ENCODE measurements at places on chromosomes 6 and 20.

- no peaks in the 10 kb centered on the region for H3K4me1 ChIP-seq
- no peak overlapping the region for H3K27ac ChIP-seq
- no peak for DNase-seq
Measured at GRCh38 chr20:47265214-47265613, 91.3 kb downstream of the ZMYND8 start.

- H3K4me1 ChIP-seq = peaks cover 21% of the 10 kb centered on the region
- no peak for DNase-seq
- peaks cover 3% of the 10 kb centered on the region for H3K36me3 ChIP-seq
- no peak overlapping the region for H3K27ac ChIP-seq
- H3K4me3 ChIP-seq = peak overlapping the region; percentile 34
Measured at GRCh38 chr20:46343348-46343974, 35.2 kb upstream of the CDH22 start.

DNA sequence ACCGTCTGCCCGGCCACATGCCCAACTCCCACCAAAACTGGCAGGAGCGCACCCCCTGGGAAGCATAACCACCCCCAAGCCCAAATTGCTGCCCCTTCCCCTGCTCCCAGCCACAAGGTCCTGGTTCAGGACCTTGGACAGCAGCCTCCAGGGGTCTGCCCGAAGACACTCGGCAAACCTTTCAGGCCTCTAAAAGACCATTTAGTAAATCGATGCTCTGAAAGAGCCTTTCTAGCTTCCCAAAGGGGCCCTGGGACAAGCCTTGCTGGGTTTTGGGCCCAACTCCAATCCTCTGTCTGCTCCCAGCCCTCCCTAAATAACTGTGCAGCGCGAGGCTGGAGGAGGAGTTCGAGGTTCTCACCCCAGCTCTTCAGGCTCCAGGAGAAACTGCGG lies 30.5 kb downstream of the GRM4 start:
- DNase-seq = no peak
- no peaks in the 10 kb centered on the region for H3K36me3 ChIP-seq
- no peaks in the 10 kb centered on the region for H3K4me1 ChIP-seq
- H3K27me3 ChIP-seq = peaks cover 8% of the 10 kb centered on the region
- no peak overlapping the region for H3K4me3 ChIP-seq
- no peak overlapping the region for H3K27ac ChIP-seq

DNA sequence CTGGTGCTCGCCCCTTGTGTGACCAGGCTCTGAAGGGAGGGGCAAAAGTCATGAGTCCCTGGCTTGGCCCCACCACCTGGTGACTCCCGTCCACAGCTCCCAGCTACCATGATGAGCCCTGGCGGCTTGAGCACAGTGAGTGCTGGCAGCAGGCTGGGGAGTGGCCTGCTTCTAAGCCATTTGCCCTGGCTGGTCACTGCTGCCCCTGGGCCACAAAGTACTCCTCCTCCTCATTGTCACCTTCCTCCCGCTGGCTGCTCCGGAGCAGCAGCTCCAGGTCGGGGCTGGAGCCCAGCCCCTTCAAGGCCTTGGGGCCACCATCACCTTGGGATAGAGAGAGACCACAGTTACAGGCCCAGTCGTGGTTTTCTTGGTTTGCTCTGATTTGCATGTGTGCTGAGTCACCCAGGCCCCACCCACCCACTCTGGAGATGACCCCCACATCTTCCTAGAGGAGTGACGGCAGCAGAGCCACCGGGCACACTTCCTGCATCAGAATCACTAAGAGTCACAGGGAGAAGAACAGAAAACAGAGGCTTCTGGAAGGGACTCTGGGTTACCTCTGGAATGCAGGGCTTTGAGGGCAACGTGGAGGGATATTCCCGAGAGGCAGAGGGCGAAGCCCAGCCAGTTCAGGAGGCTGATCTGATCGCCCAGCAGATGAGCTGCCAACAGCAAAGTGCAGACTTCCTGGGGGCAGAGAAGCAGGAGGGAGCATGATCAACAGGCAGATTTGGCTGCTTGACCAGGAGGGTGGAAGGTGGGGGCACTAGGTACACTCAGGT lies 42.1 kb upstream of the CDH22 start:
- H3K4me3 ChIP-seq = no peak overlapping the region
- H3K27ac ChIP-seq = no peak overlapping the region
- H3K36me3 ChIP-seq = peaks cover 46% of the 10 kb centered on the region

GRCh38 chr6:71651636-71652035 lies 234.7 kb upstream of the RIMS1 start:
- no peak overlapping the region for H3K27ac ChIP-seq
- H3K4me3 ChIP-seq = no peak overlapping the region
- no peaks in the 10 kb centered on the region for H3K4me1 ChIP-seq
- no peaks in the 10 kb centered on the region for H3K36me3 ChIP-seq

DNA sequence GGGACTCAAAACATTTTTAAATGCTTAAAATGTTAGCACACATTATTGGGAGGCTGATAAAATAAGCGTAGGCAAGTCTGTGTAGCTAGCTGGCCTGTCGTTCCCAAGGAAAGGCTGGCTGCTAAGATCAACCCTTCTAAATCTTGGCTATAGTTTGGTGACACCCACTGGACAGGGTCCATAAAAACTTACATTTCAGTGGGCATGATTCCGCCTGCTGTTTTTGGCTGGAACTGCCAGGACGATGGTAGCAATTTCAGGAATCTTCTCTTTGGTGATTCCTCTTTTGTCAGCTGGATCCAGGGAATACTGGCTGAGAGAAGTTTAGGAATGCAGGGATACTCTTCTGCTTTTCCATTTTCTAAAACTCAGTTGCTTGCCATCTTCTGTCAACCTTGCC lies 162.2 kb downstream of the NKAIN2 start:
- no peak overlapping the region for H3K4me3 ChIP-seq
- H3K36me3 ChIP-seq = no peaks in the 10 kb centered on the region
- no peaks in the 10 kb centered on the region for H3K27me3 ChIP-seq
- H3K27ac ChIP-seq = no peak overlapping the region
- no peaks in the 10 kb centered on the region for H3K4me1 ChIP-seq

- H3K27ac ChIP-seq = no peak overlapping the region
- DNase-seq = no peak
- no peaks in the 10 kb centered on the region for H3K36me3 ChIP-seq
- H3K4me3 ChIP-seq = no peak overlapping the region
Measured at GRCh38 chr6:63558278-63558677, 14.0 kb upstream of the LOC128125822 start.

DNA sequence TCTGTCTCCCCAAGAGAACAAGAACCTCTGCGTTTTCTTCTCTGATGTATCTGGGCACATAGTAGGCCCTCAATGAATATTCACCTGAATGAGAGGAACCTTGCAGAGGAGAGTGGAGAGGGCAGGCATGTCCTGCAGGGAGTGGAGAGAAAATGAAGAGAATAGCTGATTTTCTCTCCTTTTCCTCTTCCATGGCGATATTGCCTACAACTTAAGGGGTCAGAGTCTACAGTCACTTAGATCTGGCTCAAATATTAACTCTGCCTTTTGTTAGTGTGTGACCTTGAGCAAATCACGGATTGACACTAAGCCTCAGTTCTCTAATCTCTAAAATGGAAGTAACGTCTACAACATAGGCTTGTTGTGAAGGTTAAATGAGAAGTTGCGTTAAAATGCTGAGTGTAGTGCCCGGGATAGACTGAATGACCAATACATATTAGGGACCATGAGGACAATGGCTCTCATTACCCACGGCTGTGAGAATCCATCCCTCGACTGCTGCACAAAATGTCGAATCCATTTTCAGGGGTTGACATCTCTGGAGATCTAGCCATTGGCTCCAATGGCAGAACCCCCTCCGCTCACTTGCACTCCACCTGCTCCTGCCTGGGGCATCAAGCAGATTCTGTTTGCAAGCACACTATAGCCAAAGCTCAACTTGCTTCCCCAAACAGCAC lies 14.8 kb downstream of the CD83 start:
- H3K27me3 ChIP-seq = no peaks in the 10 kb centered on the region
- DNase-seq = no peak
- peaks cover 51% of the 10 kb centered on the region for H3K36me3 ChIP-seq
- no peak overlapping the region for H3K27ac ChIP-seq

DNA sequence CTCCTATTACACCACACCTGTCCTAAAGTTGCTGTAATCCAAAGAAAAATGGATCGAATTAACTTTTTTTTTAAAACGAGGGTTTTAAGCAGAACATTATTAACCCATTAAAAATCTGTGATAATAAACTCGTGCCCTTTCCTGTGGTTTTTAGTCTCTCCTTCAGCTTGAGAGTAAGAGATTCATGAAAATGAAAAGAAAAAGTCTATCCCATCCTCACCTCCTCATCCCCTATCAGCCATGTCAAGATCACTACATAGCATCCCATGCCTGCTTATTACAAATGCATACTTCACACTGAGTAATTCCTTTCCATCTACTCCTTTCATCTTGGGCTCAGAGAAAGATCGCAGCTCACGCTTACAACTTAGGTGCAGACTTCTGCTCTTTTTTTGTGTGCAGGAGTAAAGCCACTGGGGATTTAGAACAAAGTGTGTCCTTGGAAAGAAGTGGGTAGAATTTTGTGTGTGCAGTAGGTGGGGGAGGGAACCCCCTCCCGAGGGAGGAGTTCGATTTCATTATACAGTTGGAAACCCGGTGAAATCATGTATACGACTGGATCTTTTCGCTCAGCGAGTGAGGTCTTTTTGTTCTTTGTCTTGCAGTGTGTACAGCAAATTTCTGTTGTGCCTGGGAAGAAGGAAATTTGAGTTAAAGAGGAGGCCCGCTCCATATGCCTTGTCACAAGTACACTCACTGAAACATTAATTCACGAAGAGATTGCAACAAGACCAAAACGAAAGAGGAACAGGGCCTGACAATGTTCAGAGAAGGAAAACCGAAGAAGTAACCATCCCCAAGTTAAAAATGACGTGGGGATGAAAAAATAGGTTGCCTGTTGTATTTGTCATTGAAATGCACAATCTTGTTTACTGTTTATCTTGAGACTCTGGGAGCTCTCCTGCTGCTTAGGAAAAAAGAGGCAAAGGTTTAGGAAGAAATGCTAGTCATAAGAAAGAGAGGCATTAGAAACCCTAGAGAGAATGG lies 146.5 kb upstream of the ZNF217 start:
- H3K4me3 ChIP-seq = peak overlapping the region; percentile 49
- no peaks in the 10 kb centered on the region for H3K36me3 ChIP-seq
- H3K4me1 ChIP-seq = peaks cover 19% of the 10 kb centered on the region
- no peak overlapping the region for H3K27ac ChIP-seq

- no peaks in the 10 kb centered on the region for H3K4me1 ChIP-seq
- no peak for DNase-seq
- H3K36me3 ChIP-seq = peaks cover 5% of the 10 kb centered on the region
- H3K4me3 ChIP-seq = no peak overlapping the region
- no peaks in the 10 kb centered on the region for H3K27me3 ChIP-seq
Measured at GRCh38 chr6:20644667-20645370, 110.6 kb downstream of the CDKAL1 start.

GRCh38 chr6:158031381-158032353 lies 50.0 kb downstream of the SYNJ2 start:
- H3K4me1 ChIP-seq = peaks cover 34% of the 10 kb centered on the region
- H3K4me3 ChIP-seq = no peak overlapping the region
- H3K36me3 ChIP-seq = peaks cover 33% of the 10 kb centered on the region
- DNase-seq = peak; percentile 34

- H3K4me1 ChIP-seq = no peaks in the 10 kb centered on the region
- no peaks in the 10 kb centered on the region for H3K36me3 ChIP-seq
- DNase-seq = no peak
- no peak overlapping the region for H3K27ac ChIP-seq
Measured at GRCh38 chr6:39543950-39544349, 181.3 kb downstream of the KIF6 start.

DNA sequence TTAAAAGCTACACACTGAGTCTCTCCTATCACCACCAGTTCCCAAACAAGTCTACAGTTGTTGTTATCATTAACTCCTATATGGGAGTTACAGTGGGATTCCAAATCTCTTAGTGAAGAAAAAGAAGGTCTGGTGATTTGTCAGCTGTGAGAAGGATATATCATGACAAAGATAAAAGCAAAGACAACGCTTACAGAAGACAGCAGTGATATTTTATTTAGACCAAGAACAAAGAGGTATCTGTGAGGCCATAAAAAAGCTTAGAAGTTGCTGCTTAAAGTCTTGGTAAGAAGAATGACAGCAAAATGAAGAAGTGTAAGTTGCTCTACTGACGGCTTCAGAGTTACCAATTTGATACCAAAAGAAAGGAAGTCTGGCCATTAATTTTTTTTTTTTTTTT lies 47.2 kb downstream of the CHD6 start:
- no peaks in the 10 kb centered on the region for H3K27me3 ChIP-seq
- H3K4me1 ChIP-seq = peaks cover 25% of the 10 kb centered on the region
- no peaks in the 10 kb centered on the region for H3K36me3 ChIP-seq
- no peak overlapping the region for H3K4me3 ChIP-seq
- DNase-seq = no peak

- H3K36me3 ChIP-seq = no peaks in the 10 kb centered on the region
- no peaks in the 10 kb centered on the region for H3K4me1 ChIP-seq
- H3K27ac ChIP-seq = no peak overlapping the region
- no peak for DNase-seq
- no peak overlapping the region for H3K4me3 ChIP-seq
Measured at GRCh38 chr6:157689875-157690274, 133.2 kb upstream of the SNX9 start.

- DNase-seq = no peak
- H3K4me1 ChIP-seq = peaks cover 4% of the 10 kb centered on the region
- H3K27ac ChIP-seq = no peak overlapping the region
- no peaks in the 10 kb centered on the region for H3K36me3 ChIP-seq
- no peak overlapping the region for H3K4me3 ChIP-seq
Measured at GRCh38 chr20:41247523-41248367, 69.8 kb downstream of the ZHX3 start.

- H3K27me3 ChIP-seq = no peaks in the 10 kb centered on the region
- no peak overlapping the region for H3K4me3 ChIP-seq
Measured at GRCh38 chr6:32554116-32554965, 24.3 kb upstream of the HLA-DRB5 start.

DNA sequence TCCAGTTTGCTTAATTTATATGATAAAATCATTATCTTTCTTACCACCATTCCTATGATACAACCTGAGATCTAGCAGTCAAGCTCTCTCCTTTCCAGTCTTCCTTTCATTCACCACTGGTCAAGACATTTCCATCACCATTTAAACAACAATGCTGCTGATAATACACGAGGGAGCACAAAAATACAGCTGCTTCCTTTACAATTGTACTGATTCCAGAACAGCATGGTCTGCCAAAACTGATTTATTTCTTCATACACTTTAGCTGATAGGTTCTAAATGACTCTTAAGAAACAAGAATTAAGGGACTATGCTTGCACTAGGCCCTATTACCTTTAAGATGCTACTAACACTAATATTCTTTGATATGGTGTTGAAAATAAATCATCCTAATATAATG lies 65.0 kb downstream of the EPM2A start:
- no peak overlapping the region for H3K4me3 ChIP-seq
- H3K4me1 ChIP-seq = no peaks in the 10 kb centered on the region
- H3K36me3 ChIP-seq = no peaks in the 10 kb centered on the region
- DNase-seq = no peak

GRCh38 chr6:14735956-14736486 lies 509.8 kb upstream of the JARID2 start:
- no peak for DNase-seq
- peaks cover 48% of the 10 kb centered on the region for H3K4me1 ChIP-seq
- H3K36me3 ChIP-seq = no peaks in the 10 kb centered on the region
- H3K27ac ChIP-seq = no peak overlapping the region
- H3K4me3 ChIP-seq = no peak overlapping the region

- H3K4me1 ChIP-seq = no peaks in the 10 kb centered on the region
- H3K27ac ChIP-seq = no peak overlapping the region
- H3K36me3 ChIP-seq = no peaks in the 10 kb centered on the region
- no peak for DNase-seq
- H3K27me3 ChIP-seq = no peaks in the 10 kb centered on the region
Measured at GRCh38 chr20:55936209-55936595, 69.1 kb downstream of the CBLN4 start.

- no peak overlapping the region for H3K27ac ChIP-seq
- no peak for DNase-seq
- H3K36me3 ChIP-seq = no peaks in the 10 kb centered on the region
- no peaks in the 10 kb centered on the region for H3K4me1 ChIP-seq
- no peaks in the 10 kb centered on the region for H3K27me3 ChIP-seq
Measured at GRCh38 chr20:4508773-4509172, 212.9 kb upstream of the PRND start.
